ENCODE measurements at places on chromosomes 7 and 10.
A peak's percentile ranks its signal among the peaks of the same experiment; 100 is the strongest.

DNA sequence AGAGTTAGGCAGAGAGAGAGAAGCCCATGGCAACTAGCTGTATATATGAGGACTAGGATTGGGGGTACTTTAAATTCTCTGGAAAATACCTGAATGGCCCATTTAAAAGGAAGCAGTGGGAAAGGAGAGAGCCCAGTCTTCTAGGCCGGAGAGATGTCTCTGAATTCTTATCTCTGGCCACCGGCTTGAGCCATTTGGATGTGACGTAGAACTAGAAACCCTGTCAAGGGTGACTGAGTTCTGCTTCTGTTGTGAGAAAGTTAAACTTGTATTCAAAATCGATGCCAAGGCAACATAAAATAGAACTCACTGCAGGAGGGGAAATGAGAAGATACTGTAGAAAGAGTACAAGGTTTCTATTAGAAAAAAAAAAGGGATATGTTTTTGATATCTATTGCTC, 6.3 kb upstream of the GSTK1 start:
- no peak for DNase-seq

DNA sequence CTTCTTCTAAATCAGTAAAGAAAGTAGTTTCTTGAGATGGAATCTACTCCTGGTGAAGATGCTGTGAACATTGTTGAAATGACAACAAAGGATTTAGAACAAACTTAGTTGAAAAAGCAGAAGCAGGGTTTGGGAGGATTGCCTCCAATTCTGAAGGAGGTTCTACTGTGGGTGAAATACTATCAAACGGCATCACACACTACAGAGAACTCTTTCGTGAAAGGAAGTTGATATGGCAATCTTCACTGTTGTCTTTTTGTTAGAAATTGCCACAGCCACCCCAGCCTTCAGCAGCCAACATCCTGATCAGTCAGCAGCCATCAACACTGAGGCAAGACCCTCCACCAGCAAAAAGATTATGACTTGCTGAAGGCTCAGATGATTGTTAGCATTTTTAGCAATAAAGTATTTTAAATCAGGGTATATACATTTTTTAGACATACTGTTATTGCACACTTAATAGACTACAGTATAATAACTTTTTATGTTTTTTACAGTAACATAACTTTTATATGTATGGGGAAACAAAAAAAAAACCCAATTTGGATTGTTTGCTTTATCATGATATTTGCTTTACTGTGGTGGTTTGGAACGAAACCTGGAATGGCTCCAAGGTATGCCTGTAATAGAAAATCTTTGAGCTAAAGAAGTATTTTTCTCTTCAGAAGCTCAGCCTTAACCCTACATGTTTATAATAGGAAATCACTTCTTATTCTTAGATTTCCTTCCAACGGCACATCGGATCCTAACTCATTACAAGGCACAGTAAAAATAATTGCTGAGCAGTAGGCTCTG, 257.3 kb downstream of the LRMDA start:
- no peak for DNase-seq

DNA sequence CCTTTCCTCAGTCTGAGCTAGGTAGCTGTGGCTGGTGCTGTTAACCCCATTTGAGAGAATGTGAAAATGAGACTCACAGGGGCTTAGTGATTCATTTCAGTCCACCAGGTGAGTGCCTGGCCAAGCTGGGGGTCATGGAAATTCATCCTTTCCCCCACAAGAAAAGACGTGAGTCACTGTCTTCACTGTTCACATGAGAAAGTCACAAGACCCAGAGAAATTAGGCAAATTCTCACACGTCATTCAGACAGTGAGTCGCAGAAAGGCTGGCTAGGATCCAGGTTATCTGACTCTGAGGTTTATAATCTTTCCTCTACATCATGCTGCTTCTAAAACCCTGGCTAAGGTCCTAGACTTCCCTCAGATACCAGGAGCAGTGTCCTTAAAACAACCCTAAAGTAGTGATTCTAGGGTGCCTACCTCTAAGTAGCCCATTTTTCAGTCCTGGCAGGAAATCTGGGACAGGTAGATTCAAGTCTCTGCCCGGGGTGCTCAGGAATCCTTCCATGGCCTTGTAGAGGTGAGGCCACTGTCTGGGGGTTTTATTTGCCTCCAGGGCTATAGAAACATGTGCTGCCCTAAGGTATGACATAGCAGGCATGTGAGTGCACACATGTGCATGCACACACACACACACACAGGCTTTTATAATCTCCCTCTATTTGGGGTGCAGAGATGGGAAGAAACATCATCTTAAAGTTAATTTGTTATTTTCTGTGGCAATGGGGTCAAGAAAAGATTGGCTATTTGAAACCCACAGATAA, 427.9 kb upstream of the CELF2 start:
- DNase-seq, result peak; percentile 90

DNA sequence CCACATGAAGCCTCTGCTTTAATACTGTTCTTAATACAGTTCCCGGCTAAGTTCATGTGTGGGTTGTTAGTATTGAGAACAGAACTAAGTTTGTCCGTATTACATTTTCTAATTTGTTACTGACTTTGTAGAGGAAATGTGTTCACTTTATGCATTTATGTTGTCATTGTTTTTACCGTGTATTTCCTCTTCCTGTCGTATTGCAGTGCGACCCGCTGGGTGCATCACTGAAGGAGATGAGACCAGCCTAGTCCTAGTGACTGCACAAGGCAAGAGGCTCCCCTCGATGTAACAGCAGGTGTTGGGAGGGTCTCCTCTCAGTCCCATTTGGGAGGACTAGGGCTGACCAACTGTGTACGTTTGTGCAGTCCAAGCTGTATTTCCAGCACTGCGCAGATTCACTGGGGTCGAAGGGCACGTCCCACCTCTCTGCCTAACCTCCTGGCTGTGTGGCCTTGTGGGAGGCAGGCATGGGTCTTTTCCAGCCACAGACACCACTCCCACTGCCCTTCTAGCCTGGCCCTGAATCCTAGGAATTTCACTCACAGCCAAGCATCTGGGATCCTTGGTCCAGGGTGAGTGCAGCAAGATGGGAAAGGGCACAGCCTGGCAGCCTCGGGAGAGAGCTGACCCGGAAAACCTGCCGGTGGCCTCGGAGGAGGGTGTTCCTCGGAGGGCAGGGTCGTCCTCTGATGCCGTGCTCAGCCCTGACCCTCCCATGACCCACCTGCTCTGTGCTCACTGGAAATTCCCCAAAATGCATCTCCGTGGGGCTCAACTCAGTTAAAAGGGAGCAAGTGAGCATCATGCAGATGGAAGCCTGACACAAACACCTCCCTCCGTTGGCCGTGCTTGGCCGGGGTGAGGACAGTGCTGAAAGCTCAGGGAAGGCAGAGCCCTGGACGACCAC, 63.9 kb upstream of the FAM20C start:
- no peak for DNase-seq

- peak; percentile 95 for DNase-seq
These were observed at the start of gene AP1S1 for GRCh38 chr7:101153969-101154692. TSS of gene AP1S1 (plus strand) at chr7:101154476. CDS start at chr7:101154515, 39 bp downstream.

DNA sequence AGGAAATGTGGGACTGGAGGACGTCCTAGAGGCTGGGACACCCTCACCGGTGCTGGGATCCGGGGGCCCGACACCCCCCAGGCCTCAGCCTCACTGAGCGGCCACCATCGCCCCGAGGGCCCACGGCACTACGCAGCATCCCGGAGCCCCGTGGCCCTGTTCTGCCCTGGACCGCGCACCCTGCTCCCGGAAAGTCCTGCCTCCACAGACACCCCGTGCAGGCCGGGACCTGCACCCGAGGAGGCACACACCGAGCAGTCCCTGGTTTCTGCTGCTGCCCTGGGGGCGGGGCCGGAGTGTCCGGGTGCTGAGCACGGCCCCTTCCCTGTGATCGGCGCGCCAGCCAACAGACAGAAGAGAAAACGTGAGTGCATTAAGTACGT, 18.1 kb upstream of the KNDC1 start:
- no peak for DNase-seq

Measured in fibroblast of skin of abdomen (primary cell).